LNCaP clone FGC (cell line): ENCODE measurements at places on chromosomes 13 and 19.

DNA sequence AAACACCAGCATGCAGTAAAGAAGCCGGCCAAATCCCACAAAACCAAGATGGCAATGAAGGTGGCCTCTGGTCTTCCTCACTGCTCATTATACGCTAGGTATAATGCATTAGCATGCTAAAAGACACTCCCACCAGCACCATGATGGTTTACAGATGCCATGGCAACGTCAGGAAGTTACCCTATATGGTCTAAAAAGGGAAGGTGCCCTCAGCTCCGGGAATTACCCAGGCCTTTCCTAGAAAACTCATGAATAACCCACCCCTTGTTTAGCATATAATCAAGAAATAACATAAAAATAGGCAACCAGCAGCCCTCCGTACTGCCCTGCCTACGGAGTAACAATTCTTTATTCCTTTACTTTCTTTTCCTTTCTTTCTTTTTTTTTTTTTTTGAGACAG lies 21.1 kb upstream of the PLEKHF1 start:
- no peak for DNase-seq

GRCh38 chr19:19366434-19367396 lies 38.8 kb upstream of the GATAD2A start:
- DNase-seq = peak; percentile 59

DNA sequence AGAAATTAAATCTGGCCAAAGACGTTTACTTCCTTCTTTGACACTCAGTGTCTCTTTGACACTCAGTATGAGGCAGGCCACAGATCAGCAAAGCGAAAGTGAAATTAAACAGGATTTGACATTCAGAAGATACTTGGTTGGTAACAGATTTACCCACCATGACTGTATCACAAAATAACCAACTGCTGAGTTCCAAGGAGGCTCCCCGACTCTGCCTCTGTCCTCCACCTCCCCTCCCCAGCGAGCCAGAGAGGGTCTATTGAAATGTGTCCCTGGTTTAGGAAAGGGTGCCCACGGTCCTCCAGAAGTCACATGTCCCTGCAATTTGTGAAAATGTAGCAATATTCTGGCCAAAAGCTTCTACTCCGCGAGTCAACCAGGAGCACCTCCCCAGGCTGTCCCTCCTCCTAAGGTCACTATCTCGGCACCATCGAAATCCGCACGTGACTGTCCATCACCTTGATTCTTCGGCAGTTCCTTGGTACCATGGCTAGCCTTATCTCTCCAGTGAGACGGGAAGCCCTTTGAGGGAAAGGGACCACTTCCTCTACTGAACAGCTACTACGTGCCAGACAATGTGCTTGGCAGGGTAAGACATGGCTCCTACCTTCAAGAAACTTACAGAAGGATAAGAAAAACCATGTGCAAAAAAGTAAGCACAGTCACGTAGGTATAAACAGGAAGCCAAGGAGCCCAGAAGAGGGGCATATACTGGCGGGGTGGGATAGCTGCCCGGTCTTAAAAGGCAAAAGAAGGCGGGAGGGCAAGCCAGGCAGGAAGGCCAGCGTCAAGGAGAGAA lies 1.5 kb downstream of the N4BP2L1 start:
- no peak for DNase-seq

DNA sequence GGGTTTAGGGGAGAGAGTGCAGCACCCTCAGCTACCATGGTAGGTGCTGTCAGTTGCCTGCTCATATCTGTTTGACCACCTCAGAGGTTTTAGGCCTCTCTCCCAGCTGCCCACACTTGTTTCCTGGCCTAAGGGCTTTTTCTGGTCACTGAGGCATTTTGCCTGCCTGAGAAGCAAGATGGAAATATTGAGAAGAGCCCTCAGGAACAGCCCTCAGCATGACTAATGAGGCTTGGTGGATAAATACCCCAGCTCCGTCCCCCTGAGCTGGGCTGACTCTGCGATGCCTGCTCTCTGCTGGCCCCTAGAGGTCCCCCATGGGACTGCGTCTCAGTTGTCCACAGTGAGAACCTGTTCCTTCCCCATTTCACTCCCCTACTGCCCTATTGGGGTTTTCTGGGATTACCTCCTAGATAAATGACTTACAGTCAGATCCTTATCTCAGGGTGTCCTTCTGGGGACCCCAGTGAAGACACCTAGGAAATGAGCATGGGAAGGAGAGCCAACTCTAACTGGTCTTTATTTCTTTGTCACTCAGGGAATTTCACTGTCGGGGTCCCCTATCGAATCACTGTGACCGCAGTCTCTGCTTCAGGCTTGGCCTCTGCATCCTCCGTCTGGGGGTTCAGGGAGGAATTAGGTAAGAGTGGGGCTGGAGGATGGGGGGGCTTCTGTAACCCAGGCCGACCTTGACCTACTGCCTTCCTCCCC lies 13.3 kb downstream of the PALM3 start:
- DNase-seq = no peak

- DNase-seq = no peak
These were observed at the start of gene OXGR1 for GRCh38 chr13:96994017-96994857. Gene OXGR1, minus strand, starts transcription at chr13:96994476. Its CDS starts 6,717 bp downstream, at chr13:96987759.

- no peak for DNase-seq
These were observed 9.9 kb downstream of the CCDC124 start for GRCh38 chr19:17942582-17943273.
